ENCODE measurements at places on chromosomes 6 and 20.

GRCh38 chr20:38304845-38305447, 990 bp downstream of the BPI start:
- DNase-seq: no peak
- no peak overlapping the region for H3K27ac ChIP-seq
- H3K4me1 ChIP-seq: peaks cover 10% of the 10 kb centered on the region
- no peaks in the 10 kb centered on the region for H3K36me3 ChIP-seq

DNA sequence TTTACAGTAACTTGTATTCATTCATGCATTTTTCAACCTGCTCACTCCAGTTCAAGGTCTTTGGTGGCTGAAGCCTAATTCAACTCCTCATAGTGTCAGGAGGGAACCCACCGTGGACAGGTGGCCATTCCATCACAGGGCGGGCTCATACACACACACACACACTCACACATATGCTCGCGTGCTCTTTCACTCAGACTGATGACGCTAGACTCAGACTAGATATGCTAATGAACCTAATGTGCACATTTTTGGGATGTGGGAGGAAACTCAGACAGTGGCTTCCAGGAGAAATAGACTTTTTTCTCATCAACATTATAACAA, 56.7 kb downstream of the TRIM27 start:
- H3K4me1 ChIP-seq: peaks cover 39% of the 10 kb centered on the region
- peaks cover 7% of the 10 kb centered on the region for H3K27me3 ChIP-seq
- H3K27ac ChIP-seq: peak overlapping the region; percentile 95
- H3K36me3 ChIP-seq: peaks cover 5% of the 10 kb centered on the region

DNA sequence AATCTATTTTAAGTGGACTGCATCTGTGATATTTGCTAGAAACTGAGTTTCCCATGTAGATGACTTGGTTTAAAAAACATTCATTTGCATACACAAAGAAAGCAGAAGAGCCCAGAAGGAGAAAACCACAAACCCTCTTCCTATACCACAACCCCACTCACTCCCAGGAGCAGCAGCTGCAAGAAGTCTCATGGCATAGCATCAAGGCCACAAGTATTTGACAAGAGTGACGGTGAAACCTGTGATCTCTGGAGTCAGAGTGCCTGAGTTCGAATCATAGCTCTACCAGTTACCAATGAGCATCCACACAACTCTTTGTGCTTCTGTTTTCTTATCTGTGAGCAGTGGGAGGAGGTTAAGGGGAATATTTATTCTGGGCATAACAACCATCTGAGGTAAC, 44.7 kb upstream of the SIRPG start:
- no peaks in the 10 kb centered on the region for H3K36me3 ChIP-seq
- peaks cover 6% of the 10 kb centered on the region for H3K4me1 ChIP-seq
- no peak for DNase-seq
- no peak overlapping the region for H3K4me3 ChIP-seq
- no peak overlapping the region for H3K27ac ChIP-seq

DNA sequence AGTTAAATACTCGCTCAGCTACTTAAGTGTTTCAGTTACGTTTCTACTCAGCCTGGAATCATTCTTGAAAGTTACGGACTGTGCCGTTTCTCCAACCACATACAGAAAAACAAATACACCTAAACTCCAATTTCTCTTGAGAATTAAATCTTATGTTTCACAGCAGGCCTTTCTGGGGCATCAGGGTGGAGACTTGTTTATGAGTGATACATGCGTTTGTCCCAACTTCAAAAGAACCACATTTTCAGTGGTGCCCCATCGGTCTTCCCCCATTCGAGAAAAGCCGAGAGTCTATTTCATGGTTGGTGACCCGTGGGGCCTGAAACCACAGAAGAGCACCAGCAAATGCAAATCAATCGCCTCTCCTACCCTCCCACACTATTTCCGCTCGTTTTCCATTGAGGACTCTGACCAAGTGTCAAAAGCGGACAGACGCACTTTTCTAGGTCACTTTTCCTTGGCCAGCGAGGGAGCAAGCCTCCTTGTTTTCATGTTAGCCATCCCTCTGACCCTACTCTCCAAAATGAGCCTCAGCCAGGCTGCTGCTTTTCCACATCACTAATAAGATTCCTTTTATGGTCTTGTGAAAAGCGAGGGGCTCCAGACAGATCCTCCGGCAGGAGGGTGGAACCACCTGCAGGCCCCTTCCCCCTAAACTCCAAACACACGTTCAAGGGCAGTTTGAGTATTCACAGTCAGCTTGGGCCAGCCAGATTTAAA, 3.1 kb downstream of the JAG1 start:
- H3K4me1 ChIP-seq: peaks cover 22% of the 10 kb centered on the region
- H3K27me3 ChIP-seq: peaks cover 55% of the 10 kb centered on the region
- no peaks in the 10 kb centered on the region for H3K36me3 ChIP-seq
- no peak for DNase-seq
- H3K4me3 ChIP-seq: no peak overlapping the region

DNA sequence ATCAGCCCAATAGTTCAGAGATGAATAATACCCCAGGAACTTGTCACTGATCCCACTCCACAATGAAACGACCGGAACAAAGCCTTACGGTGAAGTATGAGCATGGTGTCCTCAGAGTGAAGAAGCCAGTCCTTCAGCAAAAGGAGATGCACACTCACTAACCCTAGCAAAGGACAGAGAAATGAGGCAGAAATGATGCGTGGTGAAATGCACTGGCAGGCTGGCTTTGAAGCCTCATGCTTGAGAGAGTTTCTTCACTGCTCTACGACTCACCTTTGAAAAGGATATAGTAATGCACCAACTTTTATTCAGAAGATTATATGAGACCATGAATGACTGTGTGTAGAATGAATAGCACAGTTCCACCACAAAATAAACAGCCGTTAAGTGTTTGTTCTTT, 74.8 kb downstream of the PHACTR1 start:
- no peak overlapping the region for H3K27ac ChIP-seq
- H3K27me3 ChIP-seq: peaks cover 3% of the 10 kb centered on the region
- no peak overlapping the region for H3K4me3 ChIP-seq

GRCh38 chr6:116616737-116617053, 416 bp downstream of the RSPH4A start:
- H3K27me3 ChIP-seq: peaks cover 50% of the 10 kb centered on the region
- DNase-seq: no peak
- H3K36me3 ChIP-seq: no peaks in the 10 kb centered on the region
- H3K4me3 ChIP-seq: peak overlapping the region; percentile 92
- H3K27ac ChIP-seq: no peak overlapping the region

- H3K36me3 ChIP-seq: no peaks in the 10 kb centered on the region
- no peaks in the 10 kb centered on the region for H3K27me3 ChIP-seq
- DNase-seq: no peak
These were observed 339.2 kb downstream of the TENT5A start for GRCh38 chr6:81413306-81413705.

DNA sequence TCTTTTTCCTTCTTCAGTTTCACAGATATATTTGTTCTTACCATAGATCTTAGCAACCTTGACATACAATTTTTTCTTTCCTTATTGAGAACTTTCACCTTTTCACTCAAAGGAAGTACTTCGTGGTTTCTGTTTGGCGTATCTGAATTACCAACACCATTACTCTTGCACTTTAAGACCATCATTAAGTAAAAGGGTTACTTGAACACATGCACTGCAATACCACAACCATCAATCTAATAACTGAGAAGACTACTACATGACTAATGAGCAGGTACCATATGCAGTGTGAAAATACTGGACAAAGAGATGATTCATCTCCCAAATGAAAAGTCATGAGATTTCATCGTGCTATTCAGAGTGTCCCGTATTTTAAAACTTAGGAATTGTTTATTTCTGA, 21.7 kb upstream of the SENP6 start:
- H3K27me3 ChIP-seq: peaks cover 9% of the 10 kb centered on the region
- DNase-seq: no peak
- no peaks in the 10 kb centered on the region for H3K36me3 ChIP-seq
- peaks cover 7% of the 10 kb centered on the region for H3K4me1 ChIP-seq

- no peak overlapping the region for H3K4me3 ChIP-seq
- H3K4me1 ChIP-seq: no peaks in the 10 kb centered on the region
- H3K36me3 ChIP-seq: no peaks in the 10 kb centered on the region
- no peak overlapping the region for H3K27ac ChIP-seq
These were observed 205.7 kb downstream of the DOK5 start for GRCh38 chr20:54680872-54681619.

DNA sequence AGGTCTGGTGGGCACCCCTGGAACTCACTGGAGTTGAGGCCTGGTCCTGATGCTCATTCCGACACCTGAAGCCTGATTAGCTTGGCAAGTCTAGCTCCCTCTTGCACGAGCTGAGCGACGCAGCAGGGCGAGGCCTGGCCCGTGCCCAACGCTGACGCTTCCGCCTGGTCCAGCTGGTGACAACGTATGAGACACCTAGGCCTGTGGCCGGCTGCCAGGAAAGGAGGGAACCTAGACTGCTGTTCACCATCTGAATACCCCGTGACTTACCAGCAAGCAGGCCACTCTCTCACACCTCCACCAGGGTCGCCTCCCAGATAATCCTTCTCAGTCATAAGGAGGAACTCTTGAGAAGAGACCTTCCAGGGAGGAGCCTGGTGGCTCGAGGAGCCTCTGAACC, 24.5 kb downstream of the YTHDF1 start:
- H3K27me3 ChIP-seq: no peaks in the 10 kb centered on the region
- H3K27ac ChIP-seq: no peak overlapping the region
- peaks cover 2% of the 10 kb centered on the region for H3K4me1 ChIP-seq
- DNase-seq: no peak

DNA sequence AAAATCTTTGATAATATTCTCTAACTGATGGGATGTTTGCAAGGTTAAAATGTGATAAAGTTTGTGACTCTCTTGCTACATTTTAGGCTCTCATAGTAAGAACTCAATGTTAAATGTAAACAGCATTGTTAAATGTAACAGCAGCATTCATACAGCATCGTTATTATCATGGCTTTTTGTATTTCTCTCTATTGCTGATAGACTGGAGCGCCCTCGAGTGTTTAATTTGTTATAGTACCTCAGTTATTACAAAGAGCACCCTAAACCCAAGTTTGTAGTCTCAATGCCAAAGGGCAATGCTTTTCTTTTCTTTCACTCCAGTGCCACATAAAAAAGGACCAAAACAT, 14.9 kb upstream of the TTPAL start:
- DNase-seq: no peak
- H3K4me1 ChIP-seq: no peaks in the 10 kb centered on the region
- no peak overlapping the region for H3K27ac ChIP-seq
- H3K27me3 ChIP-seq: no peaks in the 10 kb centered on the region
- no peaks in the 10 kb centered on the region for H3K36me3 ChIP-seq

DNA sequence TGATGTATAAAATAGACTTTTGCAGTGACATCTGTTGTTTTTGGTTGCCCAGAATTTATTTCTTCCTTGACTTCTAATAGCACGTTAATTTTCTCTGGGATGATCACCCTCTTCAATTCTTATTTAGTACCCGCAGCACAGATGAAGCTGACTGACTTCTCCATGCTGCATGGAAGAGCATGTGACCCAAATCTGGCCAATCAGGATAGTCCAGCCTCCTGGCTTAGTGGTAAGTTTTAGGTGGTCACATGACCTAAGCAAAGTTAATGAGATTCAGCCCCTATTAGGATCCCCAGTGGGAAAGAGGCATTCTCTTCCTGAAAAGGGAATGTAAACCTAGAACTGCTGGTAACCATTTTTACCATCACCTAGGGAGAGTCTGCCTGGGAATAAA, 13.8 kb upstream of the SIRT5 start:
- H3K36me3 ChIP-seq: no peaks in the 10 kb centered on the region
- H3K4me1 ChIP-seq: no peaks in the 10 kb centered on the region
- no peak for DNase-seq
- no peak overlapping the region for H3K4me3 ChIP-seq

- no peaks in the 10 kb centered on the region for H3K36me3 ChIP-seq
- peaks cover 2% of the 10 kb centered on the region for H3K27me3 ChIP-seq
- H3K27ac ChIP-seq: no peak overlapping the region
These were observed 28.1 kb upstream of the BMP7 start for GRCh38 chr20:57294550-57294949.

- no peak overlapping the region for H3K4me3 ChIP-seq
- H3K4me1 ChIP-seq: no peaks in the 10 kb centered on the region
- no peaks in the 10 kb centered on the region for H3K36me3 ChIP-seq
These were observed 20.6 kb upstream of the LCA5 start for GRCh38 chr6:79557673-79558467.

- no peaks in the 10 kb centered on the region for H3K36me3 ChIP-seq
- H3K27me3 ChIP-seq: peaks cover 16% of the 10 kb centered on the region
- H3K27ac ChIP-seq: no peak overlapping the region
- no peak overlapping the region for H3K4me3 ChIP-seq
- no peaks in the 10 kb centered on the region for H3K4me1 ChIP-seq
- no peak for DNase-seq
These were observed 13.9 kb upstream of the KLHL31 start for GRCh38 chr6:53679446-53679933.

GRCh38 chr6:161238500-161238899, 35.4 kb downstream of the AGPAT4 start:
- H3K27ac ChIP-seq: no peak overlapping the region
- H3K4me3 ChIP-seq: no peak overlapping the region
- peaks cover 6% of the 10 kb centered on the region for H3K4me1 ChIP-seq
- no peak for DNase-seq
- peaks cover 11% of the 10 kb centered on the region for H3K36me3 ChIP-seq

DNA sequence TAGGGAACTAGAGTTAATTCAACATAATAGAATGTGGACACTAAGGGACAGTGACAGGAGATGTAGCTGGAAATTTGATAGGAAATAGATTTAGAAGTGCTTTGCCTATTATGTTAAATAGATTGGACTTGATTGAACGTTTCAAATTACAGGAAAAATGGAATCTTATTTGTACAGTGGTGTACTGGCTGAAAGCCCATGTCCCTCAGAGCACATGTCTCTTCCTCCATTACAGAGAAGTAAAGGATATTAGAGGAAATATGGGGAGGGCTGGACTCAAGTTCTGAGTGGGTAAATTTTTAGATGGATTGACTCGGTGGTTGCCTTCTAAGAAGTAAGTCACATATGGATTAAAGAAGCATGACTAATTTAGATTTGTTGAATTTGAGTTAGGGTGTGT, 11.4 kb downstream of the PKIB start:
- no peak for DNase-seq
- no peak overlapping the region for H3K4me3 ChIP-seq
- H3K4me1 ChIP-seq: no peaks in the 10 kb centered on the region
- no peak overlapping the region for H3K27ac ChIP-seq

GRCh38 chr6:33235221-33235634, 26.9 kb downstream of the RING1 start:
- H3K4me1 ChIP-seq: peaks cover 3% of the 10 kb centered on the region
- H3K4me3 ChIP-seq: no peak overlapping the region
- DNase-seq: no peak
- H3K27ac ChIP-seq: no peak overlapping the region

GRCh38 chr6:39937686-39938333, 3.5 kb upstream of the MOCS1 start:
- no peak overlapping the region for H3K27ac ChIP-seq
- no peaks in the 10 kb centered on the region for H3K36me3 ChIP-seq
- peaks cover 28% of the 10 kb centered on the region for H3K27me3 ChIP-seq
- H3K4me3 ChIP-seq: no peak overlapping the region
- DNase-seq: no peak

All from T-helper 2 cell treated with Interferon-gamma antibody and Interleukin-4, amounts not matched to agents 5 μg/mL and 100 μg/mL, for 36 hours (primary cell).